ENCODE measurements at places on chromosomes 12 and 14.

- no peak for DNase-seq
Measured at GRCh38 chr12:101854747-101855146, 22.6 kb upstream of the DRAM1 start.

- DNase-seq = peak; percentile 66
Measured at GRCh38 chr14:58829594-58829993, 191.8 kb downstream of the DACT1 start.

DNA sequence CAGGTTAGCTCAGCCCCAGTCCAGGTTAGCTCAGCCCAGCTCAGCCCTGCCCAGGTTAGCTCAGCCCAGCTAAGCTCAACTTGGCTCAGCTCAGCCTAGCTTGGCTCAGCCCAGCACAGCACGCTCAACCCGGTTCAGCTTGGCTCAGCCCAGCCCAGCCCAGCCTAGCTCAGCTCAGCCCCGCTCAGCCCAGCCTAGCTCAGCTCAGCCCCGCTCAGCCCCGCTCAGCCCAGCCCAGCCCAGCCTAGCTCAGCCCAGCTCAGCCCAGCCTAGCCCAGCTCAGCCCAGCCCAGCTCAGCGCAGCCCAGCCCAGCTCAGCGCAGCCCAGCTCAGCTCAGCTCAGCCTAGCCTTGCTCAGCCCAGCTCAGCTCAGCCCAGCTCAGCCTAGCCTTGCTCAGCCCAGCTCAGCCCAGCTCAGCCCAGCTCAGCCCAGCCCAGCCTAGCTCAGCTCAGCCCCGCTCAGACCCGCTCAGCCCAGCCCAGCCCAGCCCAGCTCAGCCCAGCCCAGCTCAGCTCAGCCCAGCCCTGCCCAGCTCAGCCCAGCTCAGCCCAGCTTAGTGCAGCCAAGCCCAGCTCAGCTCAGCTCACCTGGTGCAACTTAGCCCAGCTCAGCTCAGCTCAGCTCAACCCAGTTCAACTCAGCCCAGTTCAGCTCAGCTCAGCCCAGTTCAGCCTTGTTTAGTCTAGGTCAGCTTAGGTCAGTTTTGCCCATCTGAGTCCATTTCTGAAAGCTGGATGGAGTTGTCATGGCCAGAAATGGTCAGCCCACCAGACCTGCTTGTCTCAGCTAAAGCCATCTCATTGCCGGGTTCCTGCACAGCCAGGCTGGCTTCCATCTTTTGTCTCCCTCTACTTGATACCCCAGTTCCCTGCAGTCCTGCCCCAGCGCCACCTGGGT is 333.6 kb downstream of the TMEM121 start:
- DNase-seq = no peak

DNA sequence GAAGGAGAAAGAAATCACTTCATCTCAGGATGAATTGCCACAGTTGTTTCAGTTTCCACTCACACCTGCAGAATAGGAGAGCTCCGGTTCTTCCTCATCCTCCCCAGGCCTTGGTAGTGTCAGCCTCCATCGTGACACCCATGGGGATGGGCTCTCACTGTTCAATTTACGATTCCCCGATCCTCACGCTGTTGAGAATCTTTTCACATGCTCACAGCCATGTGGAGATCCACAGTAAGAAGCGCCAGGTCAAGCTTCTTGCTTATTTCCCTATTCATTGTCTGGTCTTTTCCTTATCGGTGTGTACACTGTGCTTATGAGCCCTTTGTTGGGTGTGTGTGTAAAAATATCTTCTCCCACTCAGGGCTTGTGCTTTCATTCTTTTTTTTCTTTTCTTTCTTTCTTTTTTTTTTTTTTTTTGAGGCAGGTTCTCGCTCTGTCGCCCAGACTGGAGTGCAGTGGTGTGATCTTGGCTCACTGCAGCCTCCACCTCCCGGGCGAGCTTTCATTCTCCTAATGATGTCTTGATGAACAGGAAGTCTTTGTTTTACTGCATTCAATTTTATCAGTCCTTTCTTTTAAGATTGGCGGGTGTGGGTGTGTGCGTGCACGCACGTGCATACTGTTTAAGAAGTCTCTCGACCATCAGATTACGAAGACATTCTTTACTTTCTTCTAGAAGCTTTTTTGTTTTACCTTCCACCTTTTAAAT is 21.5 kb downstream of the RIN3 start:
- no peak for DNase-seq

DNA sequence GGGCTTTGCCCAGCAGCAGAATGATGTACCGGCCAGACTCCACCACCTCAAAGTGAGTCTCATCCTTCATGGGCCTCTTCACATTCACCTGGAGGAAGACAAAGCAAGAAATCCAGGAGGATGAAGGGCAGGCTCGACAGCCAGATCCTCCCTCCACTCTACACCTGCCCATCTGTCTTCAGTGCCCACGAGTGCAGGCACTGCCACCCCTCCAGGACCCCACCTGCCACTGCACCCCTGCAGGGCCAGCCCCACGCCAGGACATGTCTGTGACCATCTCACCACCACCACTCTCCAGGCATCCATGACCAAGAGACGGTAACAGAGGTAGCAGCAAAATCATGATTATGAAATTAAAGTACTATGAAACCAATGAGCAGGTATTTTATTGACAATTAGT is 84.3 kb upstream of the ANO2 start:
- no peak for DNase-seq

DNA sequence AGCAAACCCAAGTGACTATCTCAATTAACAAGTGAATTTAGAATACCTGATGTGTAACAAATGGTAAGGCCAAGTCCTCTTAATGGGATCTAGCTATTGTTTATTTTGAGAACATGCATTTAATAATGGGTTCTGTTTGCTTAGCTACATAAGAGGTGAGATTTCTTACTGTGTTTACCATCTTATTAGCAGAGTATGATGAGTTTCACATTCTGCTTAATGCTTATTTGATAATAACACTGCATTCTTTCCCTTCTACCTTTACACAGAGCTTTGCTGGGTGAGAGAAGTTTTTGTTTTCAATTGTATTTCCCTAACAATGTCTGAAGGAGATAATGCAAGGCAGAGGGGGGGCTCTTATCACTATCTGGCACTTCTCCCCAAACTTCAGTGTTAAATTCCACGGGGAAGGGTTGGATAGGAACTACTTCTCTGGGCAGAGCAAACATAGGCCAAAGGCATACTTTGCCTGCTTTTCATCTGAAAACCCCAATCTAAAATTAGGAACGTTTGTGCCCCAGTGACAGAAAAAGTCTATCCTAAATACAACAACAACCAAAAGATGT is 129.0 kb upstream of the ATXN7L3B start:
- DNase-seq = no peak

GRCh38 chr12:64461634-64462414 is 9.9 kb downstream of the TBK1 start:
- no peak for DNase-seq

DNA sequence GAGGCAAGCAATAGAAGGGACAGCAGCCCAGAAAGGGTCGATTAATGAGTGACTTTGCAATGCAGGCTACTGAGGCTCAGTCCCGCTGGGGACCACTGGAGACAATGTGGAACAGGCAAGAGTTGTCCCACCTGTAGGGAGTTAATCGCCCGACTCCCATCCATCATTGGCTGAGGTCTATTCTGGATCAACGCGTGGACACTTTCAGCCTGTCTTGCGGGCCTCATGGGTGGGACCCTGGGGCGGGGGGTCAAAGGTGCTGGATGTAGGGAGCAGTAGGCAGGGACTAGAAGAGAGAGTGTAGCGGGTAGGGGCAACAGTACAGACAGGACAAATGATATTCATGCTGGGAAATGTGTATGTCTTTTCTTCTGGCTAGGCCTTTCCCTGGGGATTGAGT is 6.1 kb downstream of the IFI27L2 start:
- DNase-seq = no peak

DNA sequence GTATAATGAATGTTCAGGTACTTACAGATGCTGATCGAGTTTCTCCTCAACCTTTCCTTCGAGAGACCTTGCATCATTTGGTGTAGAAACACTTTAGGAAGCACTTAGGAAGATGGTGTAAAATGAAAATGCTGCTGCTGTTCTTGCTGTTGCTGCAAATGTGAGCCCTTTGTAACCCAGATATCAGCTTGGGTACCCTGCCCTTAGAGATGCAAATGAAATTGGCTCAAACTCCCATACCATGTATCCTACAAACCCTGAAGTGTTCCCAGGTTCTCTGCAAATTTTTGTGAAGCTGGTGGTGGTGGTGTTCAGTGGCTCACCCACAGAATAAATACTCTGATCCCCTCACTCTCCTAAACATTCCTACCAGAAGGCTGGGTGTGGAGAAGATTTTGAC is 130.8 kb downstream of the SLC25A47 start:
- DNase-seq = no peak

- no peak for DNase-seq
Measured at GRCh38 chr12:25681580-25681979, 128.5 kb upstream of the LMNTD1 start.

DNA sequence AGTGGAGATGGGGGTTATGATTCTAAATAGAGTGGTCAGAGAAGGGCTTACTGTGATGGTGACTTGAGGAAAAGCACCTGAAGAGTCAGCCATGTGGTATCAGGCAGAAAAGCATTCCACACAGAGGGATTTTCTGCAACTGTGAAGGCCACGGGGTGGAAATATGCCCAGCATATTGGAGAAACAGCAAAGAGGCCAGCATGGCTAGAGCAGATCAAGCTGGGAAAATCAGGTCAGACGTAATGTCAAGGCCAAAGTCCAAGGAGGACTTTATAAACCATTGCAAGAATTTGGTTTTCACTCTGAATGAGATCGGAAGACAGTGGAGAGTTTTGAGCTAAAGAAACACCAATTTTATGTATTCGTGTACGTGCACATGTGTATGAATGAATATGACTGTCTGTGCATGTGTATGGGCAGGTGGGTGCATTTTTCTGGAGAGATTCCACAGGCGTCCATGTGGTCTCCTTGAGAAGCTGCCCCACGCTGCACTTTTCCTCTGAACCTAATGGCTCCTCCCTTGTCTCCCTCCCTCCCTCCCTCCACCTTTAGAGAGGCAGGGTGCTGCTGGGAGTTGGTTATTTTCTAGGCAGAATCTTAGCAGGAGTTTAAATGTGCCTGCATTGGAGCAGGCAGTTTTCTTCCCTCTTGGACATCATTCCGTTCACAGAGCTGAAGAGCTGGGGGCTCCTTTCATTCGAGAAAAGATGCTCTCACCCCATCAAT is 97.4 kb upstream of the PPP4R3A start:
- no peak for DNase-seq

DNA sequence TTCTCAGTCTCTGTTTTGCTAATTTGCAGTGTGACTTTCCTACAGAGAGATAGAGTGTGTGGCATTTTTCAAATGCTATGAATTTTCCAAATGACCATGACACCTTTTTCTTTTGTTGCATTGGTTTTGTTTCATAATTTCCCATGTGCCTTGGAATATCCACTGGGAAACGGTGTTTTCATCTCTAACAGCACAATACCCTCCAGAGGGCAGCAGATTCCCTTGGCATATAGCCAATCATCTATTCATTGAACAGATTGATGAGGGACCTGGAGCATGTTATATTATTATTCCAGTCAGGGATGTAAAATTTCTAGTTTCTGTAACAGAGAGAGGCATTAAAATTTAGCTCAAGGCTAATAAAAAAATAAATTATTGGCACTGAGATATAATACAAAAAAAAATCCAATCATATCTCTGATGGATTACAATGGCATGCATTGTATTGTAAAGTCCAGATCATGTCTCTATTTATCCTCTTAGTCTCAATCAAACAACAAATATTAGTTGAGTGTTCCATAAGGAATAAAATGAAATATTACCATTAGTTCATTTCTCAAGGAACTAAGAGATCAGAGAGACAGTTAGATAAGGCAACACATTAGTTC is 29.6 kb upstream of the NTN4 start:
- DNase-seq = peak; percentile 30
